GM13976 (cell line): ENCODE measurements at places on chromosomes 3 and 15.

DNA sequence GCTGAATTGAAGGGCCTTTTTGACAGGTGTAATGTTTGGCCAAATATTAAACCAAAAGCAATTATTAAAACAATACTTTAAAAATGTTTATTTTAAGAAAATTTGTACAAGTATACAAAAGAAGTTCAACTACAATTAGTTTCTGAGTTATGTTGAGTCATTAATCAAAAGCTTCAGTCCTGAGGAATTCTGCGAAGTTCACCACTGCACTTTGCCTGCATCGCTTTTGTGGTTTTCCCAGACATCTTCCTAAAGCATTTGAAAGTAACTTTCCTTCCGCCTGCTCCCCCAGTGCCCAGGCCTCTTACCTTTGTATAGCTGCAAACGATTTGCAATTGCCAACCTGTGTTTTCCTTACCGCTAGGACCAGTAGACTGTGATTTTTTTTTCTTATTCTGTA, 69.5 kb downstream of the KCNAB1 start:
- DNase-seq, result no peak

- DNase-seq, result no peak
These were observed 1.8 kb downstream of the GORASP1 start for GRCh38 chr3:39105687-39106063.

DNA sequence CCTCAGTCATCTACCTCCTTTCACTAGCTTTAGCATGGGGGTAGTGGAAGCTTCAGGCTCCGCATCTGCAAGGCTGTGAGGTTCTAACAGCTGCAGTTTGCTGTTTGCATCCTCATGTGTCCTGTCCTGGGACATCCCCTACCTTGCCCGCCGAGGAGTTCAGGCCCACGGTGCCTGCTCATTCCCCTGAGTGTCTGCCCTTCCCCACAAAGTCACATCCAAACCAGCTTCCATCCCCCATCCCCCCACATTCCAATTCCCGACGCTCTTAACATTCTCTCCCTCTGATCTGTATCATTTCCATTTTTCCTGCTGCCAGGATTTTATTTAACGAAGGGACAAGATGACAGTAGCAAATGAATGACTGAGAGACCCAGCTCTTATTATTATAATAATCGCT, 43.8 kb downstream of the HRH1 start:
- no peak for DNase-seq

DNA sequence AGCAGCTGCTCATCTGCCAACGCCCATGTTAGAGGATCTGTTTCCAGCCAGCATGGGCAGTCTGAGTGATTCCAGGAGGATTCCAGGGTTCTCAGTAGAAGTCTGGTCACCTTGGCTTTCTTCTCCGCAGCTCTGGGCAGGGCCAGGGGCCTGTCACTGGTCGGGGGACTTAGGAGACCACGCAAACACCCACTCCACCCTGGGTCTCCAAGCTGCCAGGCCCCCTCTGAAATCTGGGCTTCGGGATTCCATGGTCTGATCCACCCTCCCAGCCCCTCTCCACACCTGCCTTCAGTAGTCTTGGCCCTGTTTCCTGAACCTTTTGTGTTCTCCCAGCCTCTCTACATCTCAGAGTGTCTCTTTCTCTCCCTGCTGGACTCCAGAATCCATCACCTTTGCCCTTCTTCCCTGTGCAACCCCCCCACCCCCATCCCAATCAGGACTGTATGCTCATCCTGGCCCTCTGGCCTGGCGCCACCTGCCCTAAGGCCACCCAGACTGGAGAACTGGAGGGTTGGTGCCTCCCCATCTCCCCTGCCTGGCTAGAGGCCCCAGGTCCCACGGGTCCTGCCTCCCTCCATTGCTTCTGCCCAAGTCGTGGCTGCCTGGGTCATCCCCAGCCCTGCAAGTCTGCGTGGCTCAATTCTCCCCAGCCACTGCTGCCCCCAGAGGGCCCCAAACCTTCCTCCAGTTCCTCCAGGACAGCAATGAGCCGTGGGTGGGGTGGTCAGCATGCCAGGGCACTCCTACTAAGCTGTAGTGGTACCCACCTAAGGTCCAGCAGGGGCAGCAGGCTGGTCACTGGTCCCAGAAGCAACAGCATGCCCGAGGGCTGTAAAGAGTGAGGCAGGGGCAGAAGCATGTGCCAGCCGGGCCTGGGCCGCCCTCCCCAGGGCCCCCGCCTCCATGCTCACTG, 102.8 kb downstream of the TBC1D2B start:
- no peak for DNase-seq
